ENCODE measurements at places on chromosomes 12 and 14.

GRCh38 chr12:120115066-120115465 lies 1.5 kb downstream of the RAB35 start:
- no peak for DNase-seq

DNA sequence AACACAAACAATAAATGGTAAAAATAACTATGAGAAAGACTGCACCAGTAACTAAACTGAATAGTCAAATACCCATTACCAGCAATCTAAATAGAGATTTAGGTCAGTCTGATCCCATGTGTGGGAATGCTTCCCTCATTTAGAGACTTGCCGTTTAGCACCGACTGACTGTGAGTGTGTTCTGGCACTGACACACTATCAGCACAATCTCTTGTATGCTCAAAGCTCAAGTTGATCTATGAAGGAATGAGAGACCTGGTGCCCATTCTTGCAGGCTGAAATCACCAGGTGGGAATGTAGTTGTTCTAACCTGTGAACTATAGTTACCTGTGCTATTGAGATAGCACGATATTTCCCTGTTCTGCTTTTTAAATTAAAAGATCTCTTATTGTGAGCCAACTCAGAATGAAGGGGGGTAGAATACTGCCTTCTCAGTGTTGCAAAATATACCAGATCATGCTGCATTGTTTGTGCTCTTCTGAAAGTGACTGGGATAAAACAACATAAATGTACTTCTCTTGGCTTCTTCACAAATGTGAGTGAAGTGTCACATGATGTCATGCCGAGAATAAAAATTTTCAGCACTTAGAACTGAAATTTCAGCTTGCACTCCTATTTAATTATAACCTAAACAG lies 99.6 kb downstream of the LIN7A start:
- DNase-seq = no peak

- DNase-seq = no peak
These were observed 74.7 kb downstream of the BTG1 start for GRCh38 chr12:92070864-92071445.

DNA sequence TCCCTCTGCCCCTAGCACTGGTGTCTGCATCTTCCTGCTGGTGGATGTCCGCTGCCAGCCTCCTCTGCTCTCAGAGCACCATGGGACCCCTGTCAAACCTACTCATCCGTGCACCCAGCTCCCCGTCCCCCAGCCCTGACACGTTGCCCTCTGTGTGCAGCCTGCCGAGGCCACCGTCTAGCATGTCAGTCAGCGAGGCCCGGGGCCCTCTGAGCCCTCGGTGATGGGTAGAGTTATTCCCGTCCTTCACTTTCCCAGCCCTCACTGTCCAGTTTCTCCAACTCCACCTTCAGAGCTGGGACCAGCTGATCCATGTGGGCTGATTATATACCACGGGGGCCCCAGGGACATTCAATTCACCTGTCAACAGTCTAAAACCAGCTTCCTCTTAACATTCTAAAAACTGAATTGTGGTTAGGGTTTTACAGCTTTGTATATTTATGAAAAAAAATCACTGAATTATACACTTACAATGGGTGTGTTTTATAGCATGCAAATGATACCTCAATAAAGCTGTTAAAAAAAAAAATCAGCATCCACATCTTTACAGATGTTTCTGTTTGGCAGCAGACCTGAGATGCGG lies 61.3 kb downstream of the CCDC88C start:
- no peak for DNase-seq

GRCh38 chr12:58148405-58148804 lies 207.0 kb downstream of the ATP23 start:
- no peak for DNase-seq

- no peak for DNase-seq
These were observed 27.7 kb downstream of the UBR7 start for GRCh38 chr14:93234798-93235197.

DNA sequence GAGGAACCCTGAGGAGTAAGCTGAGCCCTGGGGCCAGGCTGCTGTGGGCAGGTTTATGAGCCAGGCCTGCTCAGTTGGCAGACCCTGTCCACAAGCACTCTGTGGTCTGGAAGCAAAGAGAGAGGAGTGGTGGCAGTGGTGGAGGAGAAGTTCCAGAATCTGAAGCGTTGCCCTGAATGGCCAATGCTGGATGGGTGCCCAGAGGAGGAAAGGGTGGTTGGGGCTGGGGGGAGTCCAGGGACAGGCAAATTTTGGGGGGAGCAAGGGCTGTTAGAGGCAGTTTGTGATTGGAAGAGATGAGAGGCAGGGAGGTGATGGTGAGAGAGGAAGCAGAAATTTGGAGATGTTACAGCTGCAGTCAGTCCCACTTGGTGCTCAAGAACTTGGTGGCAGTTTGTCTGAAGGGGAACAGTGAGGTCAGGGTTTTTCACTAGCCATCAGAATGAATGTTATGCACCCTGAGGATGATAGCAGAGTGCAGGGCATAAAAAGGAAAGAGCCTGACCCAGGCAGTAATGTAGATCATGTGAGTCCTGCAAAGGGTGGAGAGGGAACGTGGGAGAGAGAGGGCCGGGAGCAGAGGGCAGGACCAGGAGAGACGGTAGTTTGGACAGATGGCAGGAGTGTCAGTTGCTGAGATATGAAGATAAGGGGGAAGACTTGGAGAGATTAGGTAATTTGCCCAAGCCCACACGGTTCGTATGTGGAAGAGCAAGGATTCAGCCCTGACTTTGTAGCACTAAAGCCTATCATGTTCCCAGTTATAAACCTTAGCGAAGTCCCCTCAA lies 51.2 kb downstream of the GALNT8 start:
- DNase-seq = no peak

DNA sequence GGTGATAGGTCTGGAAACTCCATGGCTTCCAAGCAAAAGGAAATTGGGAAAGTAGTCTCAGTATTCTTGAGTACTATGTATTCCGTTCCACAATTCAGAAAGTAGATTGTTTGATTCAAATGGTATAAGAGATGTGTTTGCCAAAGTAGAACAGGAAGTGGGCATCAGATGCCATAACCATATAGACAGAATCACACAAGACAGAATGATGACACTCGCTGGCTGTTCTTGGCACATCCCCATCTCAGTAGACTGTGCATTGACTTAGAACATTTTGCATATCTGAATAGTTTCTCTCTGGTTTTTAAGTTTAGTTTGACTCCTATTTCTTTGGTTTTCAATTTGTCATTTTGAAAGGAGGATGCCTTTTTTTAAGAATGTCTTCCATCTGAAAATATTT lies 221.1 kb upstream of the RGS6 start:
- DNase-seq = no peak

GRCh38 chr12:3333583-3333982 lies 157.4 kb upstream of the PRMT8 start:
- DNase-seq = no peak
